NCI-H1417 (cell line): ENCODE measurements at places on chromosomes 13 and 19.
A peak's percentile ranks its signal among the peaks of the same experiment; 100 is the strongest.

DNA sequence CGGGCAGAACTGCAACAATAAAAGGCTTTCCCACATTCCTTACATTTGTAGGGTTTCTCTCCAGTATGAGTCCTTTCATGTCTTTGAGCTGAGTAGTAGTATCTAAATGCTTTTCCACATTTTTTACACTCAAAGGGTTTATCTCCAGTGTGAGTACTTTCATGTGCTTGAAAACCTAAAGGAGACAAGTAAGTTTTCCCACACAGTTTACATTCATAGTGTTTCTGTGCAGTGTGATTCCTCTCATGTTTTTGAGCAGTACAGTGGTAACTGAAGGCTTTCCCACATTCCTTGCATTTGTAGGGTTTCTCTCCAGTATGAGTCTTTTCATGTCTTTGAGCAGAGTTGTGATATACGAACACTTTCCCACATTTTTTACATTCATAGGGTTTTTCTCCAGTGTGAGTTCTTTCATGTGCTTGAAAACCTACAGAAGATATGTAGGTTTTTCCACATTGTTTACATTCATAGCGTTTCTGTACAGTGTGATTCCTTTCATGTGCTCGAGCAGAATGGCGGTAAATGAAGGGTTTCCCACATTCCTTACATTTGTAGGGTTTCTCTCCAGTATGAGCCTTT, 47.0 kb downstream of the ZNF44 start:
- no peak for DNase-seq

DNA sequence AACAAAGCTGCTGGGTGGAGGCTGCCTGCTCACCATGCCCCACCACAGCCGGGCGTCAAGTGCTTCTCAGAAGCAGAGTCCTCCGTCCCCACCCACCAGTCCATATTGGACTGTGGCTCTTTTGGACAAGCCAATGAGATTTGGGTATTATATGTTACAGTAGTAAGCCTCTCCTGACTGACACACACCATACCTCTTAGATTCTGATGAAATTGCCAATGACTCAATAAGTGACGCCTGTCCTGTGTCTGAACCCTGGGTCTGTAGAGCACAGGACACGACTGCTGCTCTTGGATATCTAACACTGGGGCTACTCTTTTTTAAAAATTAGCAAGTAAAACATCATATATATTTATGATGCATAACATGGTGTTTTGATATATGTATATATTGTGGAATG, 44.8 kb upstream of the UBAC2 start:
- DNase-seq, result no peak

DNA sequence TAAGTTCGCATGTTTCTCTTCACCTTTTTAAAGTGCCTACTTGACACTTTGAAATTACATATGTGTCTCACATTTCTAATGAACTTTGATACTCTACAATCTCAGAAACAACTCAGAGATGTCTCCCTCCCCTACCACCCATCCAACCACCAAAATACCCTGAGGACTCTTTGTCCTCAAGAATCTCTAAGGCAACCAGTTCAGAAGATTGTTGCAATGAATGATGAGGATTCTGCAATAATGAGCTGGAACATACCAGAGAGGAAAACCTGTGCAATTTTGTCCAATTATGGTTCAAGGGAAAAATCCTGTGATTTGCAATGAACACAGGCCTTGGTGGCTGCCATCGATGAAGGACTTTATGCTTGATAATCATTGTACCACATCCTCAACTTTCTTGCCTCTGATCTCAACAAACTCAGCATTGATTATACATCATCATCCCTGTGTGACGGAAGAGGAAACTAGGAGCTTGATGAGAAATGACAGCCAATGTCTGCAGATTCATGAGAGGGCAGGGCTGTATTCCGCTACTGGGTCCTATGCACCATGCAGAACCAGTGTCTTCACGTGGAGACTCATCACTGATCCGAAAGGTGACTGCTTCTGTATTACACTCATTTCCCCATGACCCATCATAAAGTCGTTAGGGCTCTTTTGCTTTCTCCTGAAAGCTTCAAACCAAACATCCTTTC, 1.1 kb downstream of the FPR1 start:
- DNase-seq, result no peak

DNA sequence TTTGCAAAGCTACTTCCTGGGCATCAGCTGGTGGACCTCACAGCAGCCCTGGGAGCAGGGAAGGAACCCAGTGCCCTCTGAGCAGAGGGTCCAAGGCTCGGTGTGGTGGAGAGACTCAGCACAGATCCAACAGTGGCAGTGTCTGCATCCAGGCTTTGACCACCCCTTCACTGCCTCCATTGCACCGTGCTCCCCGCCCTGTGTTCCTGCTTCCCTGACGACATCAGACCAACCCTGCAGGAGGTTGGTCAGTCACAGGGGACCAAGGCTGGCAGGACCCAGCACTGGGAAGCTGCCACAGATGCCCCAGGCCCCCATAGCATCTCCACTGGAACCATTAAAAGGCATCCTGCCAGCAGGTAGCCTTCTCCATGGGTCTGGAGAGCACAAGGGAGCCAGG, 7.8 kb upstream of the VSTM2B start:
- DNase-seq, result no peak

- DNase-seq, result no peak
Observed at GRCh38 chr19:16274447-16274846, 50.2 kb upstream of the KLF2 start.

DNA sequence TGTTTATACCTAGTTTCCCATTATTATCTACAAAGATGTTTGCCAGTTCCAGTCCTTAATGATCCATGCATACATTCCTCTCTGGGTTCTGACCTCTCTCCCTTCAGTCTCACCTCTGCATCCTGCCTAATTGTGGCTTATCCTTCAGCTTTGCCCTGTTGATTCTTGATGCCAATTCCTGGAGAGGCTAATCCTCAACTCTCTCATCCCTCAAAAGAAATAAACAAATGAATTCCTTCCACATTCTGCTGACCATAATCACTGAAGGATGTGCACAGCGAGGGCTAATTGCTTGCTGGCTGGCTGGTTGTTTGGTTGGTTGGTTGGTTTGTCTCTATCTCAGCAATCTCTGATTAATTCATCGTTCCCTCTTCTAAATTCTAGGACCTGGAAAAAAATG, 113.8 kb downstream of the IRS2 start:
- no peak for DNase-seq

DNA sequence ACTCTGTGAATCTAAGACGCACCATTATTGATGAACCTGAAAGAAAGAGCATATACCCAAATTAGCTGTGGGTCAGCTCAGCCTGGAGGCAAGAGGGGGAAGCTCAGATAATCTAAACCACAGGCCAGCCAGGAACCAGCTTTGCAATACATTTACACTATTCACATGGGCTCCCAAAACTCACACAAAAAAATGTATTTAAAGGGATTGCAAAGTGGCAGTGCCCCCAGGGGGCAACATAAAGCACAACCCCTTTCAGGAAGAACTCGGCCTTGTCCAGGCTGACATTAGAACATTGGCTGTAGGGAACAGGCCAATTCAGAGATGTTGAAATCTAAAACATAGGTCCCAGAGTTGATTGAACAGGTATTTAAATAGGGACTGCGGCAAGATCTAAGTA, 3.2 kb upstream of the PROZ start:
- no peak for DNase-seq

GRCh38 chr13:73171926-73172325, 113.1 kb downstream of the KLF5 start:
- no peak for DNase-seq

- no peak for DNase-seq
Observed at GRCh38 chr19:9456018-9456689, 20.8 kb upstream of the ZNF266 start.

GRCh38 chr13:28958441-28958840, 138.3 kb downstream of the MTUS2 start:
- no peak for DNase-seq

DNA sequence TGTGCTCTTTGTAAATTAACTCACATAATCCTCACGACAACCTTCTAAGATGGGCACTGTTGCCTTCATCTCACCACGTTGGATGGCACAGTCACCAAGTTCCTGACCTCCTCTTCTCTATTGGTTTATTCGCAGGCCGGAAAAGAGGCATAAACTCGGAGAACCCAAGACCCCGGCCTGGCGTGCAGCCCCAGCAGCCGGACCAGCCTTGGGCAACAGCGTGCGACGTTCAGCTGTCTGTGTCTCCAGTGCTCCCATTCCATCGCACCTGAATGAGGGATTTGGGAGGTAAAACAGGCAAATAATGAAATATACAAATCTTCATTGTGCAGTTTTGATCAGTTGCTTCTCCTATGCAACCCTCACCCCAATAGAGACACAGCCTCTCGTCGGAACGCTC, 34.5 kb upstream of the GAS6 start:
- DNase-seq, result no peak

- no peak for DNase-seq
Observed at GRCh38 chr19:5309438-5310204, 31.0 kb downstream of the PTPRS start.

- no peak for DNase-seq
Observed at GRCh38 chr13:21590231-21590630, 13.7 kb downstream of the MICU2 start.

DNA sequence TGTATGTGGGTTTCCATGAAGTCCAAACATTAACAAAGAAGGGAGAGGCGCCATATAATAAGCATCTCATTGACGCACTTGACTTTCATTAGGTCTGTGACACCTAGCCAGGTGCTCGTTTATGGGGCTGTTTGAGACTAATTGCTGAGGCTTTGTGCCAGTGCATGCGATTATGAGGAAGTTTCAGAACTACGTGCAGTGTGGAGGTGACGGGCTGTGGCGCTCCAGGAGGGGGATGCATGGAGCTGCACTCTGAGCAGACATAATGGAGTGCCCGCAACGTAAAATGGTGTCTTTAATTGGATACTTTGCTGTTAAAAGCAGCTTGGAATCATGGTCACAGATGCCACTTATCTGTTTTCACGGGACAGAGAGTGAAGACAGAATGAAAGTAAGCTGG, 223.2 kb downstream of the FGF9 start:
- peak; percentile 4 for DNase-seq

- DNase-seq, result no peak
Observed at GRCh38 chr19:5253406-5254110, 87.1 kb downstream of the PTPRS start.

GRCh38 chr19:16660763-16661479, at the start of gene TMEM38A:
TMEM38A (plus strand) TSS chr19:16661139; CDS start chr19:16661218, 79 bp downstream.
- DNase-seq, result peak; percentile 58

- DNase-seq, result no peak
Observed at GRCh38 chr13:41952749-41953148, 8.2 kb downstream of the VWA8 start.
